ENCODE measurements at places on chromosomes 5 and 9. TPM values are rescaled to one million over a fixed set of nuclear protein-coding genes. Genes with fewer than 3 reads are reported as not detected.

NAIP gene
- total RNA-seq: 12.3 TPM

GARIN3 gene
- total RNA-seq: not detected

DOCK8 gene
- 374 TPM for total RNA-seq

NOXA1 gene
- total RNA-seq: 0.50 TPM

AIF1L gene
- total RNA-seq: 0.50 TPM

OR13C4 gene
- total RNA-seq: not detected

CDK7 gene
- total RNA-seq: 26.0 TPM

SLC6A3 gene
- total RNA-seq: not detected
